ENCODE measurements at places on chromosomes 7 and 10.

- no peak for DNase-seq
Measured at GRCh38 chr7:31788445-31788844, 101.4 kb downstream of the PPP1R17 start.

GRCh38 chr7:32937344-32938174 lies 19.7 kb upstream of the FKBP9 start:
- DNase-seq: no peak

DNA sequence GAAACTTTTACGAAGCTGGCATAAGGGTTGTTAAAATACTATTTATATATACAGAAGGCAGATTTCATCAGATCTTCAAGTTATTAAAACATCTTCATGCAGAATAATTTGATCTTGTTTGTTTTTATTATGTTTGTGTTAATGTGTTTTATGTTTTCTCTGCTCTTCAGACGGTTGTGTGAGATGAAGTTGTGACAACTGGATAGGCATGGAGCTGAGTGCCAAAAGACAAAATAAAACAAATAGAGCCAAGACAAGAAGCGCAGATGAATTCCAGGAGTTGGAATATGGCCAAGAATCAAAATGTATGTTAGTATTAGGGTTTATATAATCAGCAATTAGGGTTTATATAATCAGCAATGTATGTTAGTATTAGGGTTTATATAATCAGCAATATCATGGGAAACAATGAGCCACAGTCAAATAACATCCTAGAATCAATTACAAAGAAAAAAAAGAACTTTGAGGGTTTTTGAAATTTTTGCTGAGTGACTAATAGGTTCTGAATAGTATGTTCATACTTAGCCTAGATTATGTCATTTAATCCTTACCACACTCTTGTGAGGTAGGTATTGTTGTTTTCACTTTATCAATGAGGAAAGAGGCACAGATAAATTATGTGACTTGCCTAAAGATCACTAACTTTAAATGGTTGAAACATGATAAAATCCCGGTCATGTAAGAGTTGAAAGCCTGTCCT lies 488.0 kb upstream of the STEAP1 start:
- no peak for DNase-seq

GRCh38 chr7:134254311-134254710 lies 62.4 kb downstream of the SLC35B4 start:
- no peak for DNase-seq

- no peak for DNase-seq
Measured at GRCh38 chr7:23438171-23438570, 32.1 kb downstream of the IGF2BP3 start.

GRCh38 chr10:74244097-74244685 lies 93.2 kb downstream of the ADK start:
- no peak for DNase-seq

- no peak for DNase-seq
Measured at GRCh38 chr10:43209651-43210141, 57.2 kb downstream of the RASGEF1A start.

GRCh38 chr10:122669842-122670241 lies 29.8 kb downstream of the C10orf120 start:
- DNase-seq: no peak

Data from activated CD4-positive, alpha-beta T cell treated with anti-CD3 and anti-CD28 coated beads, Interleukin-2, Interleukin-4, amounts not matched to agents 100 ng/mL and 50 ng/mL, durations not matched to agents 16 hours and 8 hours (primary cell).